RCC 7860 (cell line): ENCODE measurements at places on chromosomes 12 and 14.

DNA sequence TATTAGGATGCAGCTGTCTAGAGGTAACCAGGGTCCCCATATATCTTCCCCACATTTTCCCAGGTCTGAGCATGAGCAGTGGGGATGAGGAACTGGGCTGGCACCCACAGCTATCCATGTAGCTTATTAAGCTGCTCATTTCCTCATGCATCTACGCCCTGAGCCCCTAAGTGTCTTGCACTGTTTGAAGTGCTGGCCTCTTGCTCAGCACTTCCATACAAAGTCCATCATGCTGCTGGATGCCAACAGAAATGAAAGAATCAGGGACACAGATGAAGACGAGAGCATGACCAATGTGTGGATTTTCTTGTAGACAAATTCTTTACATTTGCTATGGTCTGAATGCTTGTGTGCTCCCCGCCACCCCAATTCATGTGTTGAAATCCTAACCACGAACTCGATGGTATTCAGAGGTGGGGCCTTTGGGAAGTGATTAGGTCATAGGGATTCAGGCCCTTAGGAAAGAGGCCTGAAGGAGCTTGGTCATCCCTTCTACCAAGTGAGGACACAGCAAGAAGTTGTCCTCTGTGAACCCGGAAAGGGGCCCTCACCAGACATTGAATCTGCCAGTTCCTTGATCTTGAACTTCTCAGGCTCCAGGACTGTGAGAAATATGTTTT lies 54.5 kb downstream of the C12orf75 start:
- DNase-seq: no peak

GRCh38 chr14:100190126-100190525 lies 30.7 kb upstream of the DEGS2 start:
- no peak for DNase-seq

DNA sequence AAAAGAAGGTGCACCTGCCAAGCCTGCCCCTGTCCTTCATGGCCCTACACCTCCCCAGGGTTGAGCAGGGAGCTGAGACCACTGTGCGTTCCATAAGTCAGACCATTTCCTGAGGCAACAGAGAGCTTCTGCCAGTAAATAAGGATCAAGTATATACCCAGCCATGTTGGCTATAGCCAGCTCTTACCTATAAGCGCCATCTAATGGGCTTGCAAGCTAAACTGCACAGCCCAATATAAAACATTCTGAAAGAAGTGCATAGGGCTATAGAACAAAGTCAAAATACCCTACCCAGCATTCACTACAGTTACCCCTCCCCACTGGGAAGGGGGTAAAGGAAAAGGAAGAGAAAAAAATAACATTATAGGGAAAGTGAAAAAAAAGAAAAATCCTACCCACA lies 59.3 kb upstream of the SCAF11 start:
- no peak for DNase-seq

DNA sequence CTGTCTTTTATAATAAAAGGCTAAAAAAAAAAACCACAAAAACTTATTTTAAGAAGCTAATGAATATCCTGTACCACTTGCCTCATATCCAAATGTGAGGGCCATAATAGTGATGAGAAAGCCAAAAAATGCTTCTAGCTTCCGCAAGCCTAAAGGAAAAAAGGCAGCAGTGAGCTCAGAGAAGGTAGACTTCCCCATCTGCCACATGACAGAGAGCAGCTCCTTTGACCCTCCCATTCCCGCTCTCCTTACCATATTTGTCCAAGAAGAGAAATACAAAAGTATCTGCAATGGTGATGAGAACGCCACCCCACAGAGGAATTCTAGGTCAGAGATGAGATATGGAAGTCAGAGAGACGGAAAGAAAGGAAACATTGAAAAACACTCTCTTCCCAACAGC lies 27.1 kb downstream of the SLC11A2 start:
- DNase-seq: no peak
